ENCODE measurements at places on chromosomes 11 and 22.
A peak's percentile ranks its signal among the peaks of the same experiment; 100 is the strongest.

DNA sequence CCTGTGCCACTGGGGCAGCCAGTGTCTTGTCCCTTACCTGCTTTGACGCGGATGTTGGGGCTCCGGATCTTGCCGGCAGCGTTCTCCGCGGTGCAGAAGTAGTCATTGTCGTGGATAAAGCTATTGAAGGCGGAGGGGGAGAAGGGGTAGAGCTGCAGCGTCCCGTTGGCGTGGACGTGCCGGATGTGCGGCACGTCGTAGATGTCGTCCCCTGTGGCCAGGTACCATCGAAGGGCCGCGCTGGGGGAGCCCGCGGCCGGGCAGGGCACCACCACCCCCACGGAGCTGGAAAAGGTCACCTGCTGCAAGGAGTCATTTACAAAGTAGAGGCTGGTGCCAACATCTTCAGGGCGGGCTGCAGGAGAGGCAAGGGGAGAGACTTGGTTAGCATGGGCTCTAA lies 16.6 kb downstream of the DSCAML1 start:
- DNase-seq, result no peak

DNA sequence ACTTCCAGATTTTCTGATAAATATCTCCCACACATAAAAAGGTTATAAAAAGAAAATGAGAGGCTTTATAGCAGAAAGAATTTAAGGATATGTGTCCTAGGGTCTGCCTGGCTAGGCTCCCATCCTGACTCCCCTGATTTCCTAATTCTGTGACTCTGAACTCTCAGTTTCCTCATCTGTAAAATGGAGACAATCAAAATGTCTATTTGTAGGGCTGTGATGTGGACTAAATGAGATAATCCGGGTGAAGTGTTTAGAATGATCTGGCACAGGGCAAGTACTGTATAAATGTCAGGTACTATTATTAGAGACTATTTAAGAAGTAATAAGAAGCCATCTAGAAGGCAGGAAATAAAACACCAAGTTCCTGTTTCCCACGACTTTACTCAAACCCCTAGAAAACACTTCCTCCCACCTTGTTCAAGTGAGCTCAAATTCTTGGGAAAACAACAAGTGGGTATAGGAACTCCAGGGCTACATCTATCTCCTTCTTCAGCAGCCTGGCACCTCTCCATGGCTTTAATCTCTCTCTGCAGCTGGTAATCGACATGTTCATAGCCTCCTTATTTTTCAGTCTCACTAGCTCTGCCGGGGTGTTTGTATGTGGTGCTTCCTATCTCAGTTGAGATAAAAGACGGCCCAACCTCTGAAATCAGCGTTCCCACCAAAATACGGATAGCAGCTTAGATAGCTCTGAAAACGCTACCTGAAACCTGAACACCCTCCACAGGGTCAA lies 6.7 kb downstream of the ASCC2 start:
- no peak for DNase-seq

DNA sequence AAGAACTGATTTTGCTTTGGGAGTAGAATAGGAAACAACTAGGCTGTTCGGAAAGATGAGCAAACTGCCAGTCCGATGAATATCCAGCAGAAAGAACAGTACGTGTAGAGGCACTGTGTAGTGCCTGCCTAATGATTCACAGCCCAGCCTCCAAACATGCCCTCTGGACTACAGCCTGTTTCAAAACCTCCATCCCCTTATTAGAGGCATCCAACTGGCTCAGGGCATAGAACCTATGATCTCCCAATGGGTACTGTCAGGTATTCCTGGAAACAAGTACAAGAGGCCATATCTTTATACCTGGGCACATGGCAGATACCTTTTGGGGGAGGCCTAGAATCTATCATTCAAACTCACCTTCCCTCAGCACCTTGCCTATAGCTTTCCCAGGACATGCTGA lies 4.9 kb downstream of the RRP8 start:
- no peak for DNase-seq

DNA sequence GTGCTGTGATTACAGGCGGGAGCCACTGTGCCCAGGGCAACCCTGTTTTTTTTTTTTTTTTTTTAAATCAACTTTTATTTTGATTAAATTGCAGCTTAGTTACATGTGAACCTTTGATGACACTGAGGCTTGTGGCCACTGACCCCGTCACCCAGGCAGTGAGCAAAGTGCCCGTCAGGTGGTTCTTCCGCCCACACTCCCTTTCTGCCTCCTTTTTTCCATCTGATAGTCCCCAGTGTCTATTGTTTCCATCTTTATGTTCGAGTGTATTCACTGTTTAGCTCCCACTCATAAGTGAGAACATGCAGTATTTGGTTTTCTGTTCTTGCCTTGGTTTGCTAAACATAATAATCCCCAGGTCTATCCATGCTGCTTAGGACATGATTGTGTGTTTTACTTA lies 110.9 kb upstream of the GRK3 start:
- DNase-seq, result no peak

GRCh38 chr11:119789766-119790407 lies 60.9 kb upstream of the NECTIN1 start:
- DNase-seq, result no peak

- DNase-seq, result no peak
Observed at GRCh38 chr11:31022080-31022479, 347.5 kb downstream of the DCDC1 start.

- DNase-seq, result no peak
Observed at GRCh38 chr11:69669486-69669885, 5.7 kb downstream of the LTO1 start.

GRCh38 chr22:31911565-31912406 lies 32.5 kb upstream of the YWHAH start:
- DNase-seq, result no peak

- DNase-seq, result no peak
Observed at GRCh38 chr11:59957094-59957493, 6.7 kb upstream of the OOSP4A start.

DNA sequence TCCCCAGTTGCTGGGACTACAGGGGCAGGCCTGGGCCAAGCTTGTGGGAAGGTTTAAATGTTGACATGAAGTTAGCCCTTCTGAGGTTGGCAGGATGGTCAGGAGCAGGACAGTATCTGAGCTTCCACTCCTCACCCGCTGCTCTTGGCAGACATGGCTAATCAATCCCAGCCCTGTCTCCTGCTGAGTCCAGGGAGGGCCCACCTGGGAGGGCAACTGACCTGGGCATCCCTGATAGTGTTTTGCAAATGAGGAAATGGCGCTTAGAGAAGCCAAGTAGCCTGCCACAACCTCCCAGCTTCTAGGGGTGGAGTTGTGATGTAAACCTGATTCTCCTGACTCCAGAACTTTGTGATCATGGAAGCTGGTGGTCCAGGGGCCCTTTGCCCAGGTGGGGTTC lies 16.7 kb downstream of the FLRT1 start:
- no peak for DNase-seq

- no peak for DNase-seq
Observed at GRCh38 chr11:3121931-3122774, 43.0 kb downstream of the OSBPL5 start.

GRCh38 chr11:19342036-19342435 lies 101.3 kb upstream of the E2F8 start:
- DNase-seq, result no peak

GRCh38 chr11:64207256-64208085 lies 950 bp downstream of the FERMT3 start:
- DNase-seq, result peak; percentile 72

DNA sequence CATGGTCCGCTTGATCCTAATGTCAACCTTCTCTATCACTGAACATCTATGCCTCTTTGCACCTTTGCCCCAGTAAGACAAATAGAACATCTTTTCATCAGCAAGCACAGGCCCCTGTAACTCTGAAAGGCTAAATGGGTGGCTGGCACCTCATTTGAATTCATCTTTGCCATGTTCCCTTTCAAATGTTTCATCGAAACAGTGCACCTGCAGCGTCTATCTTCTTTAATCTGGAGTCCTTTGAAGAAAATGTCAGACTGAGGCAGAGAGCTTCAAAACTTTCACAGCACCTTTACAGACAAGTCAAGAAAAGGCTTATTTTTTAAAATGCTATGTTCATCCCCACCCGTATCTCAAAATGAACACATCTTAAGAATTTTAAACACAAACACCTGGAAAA lies 3.4 kb downstream of the MPPED2 start:
- DNase-seq, result no peak

- DNase-seq, result no peak
Observed at GRCh38 chr22:40401532-40401931, 31.1 kb downstream of the SGSM3 start.
